OCI-M1 (cell line): ENCODE measurements at places on chromosomes 7 and 10.

- no peak for DNase-seq
Observed at GRCh38 chr10:11285171-11285570, 267.5 kb downstream of the CELF2 start.

DNA sequence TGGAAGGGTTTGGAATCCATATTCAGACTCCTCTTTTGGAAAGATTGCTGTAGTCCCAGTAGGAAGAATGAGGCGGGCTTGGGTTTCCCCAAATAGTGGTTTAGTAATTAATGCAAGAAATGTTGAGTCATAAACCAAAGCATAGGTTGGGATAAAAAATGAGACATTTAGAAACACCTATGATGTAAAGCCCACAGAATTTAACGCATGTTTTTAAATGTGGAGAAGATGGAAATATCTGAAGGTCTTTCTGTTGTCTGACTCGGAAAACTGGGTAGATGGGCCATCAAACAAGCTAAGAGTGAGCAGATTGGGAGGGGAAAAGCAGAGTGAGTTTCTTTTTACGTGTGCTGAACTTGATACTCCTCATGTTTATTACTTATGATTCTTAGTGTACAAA is 62.2 kb downstream of the LANCL2 start:
- DNase-seq, result no peak

GRCh38 chr10:83691791-83692596 is 447.3 kb upstream of the GHITM start:
- no peak for DNase-seq

DNA sequence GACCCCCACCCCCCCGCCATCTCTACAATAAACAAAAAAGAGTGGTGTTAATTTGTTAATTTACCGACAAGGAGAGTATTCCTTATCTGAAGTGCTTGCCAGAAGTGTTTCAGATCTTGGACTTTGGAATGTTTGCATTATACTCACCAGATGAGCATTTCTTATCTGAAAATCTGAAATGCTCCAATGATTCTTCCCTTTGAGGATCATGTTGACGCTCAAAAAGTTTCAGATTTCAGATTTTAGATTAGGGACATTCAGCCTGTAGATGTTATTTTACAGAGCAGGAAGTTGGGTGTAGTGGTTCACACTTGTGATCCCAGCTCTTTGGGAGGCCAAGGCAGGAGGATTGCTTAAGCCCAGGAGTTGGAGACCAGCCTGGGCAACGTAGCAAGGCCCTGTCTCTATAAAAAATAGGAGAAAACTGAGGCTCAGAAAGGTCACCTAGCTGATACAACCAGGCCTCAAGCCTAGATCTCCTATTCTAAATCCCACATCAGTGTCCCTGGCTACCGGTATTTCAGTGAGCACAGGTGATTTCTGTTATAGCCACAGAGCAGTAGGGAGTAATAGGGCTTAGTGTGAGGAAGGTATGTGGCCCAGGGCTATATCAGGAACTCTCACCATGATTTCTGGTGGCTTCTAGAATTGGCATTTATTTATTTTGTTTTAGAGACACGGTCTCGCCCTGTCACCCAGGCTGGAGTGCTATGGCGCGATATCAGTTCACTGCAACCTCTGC is 35.4 kb downstream of the TMEM120A start:
- DNase-seq, result no peak

DNA sequence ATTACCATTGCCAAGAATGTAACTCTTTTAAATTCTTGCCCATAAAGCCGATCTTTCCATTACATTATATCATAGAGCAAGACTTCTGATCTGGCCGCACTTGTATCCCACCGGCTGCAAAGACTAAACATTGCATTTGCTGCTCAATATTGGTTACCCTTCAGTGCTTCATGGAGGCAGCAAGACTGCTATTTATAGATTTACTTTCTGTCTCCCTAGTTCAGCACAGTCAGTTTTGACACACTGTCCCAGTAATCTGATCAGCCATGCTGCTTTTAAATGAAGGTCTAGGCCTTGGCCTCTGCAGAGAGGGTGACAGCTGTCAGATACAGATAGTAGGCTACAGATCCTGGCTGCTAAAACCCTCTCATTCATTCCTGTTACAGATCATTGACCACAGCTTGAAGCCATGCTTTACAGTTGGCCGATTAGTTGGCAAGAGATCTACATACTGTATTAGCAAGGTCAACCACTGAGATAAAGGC is 562.6 kb upstream of the GALNT17 start:
- peak; percentile 79 for DNase-seq

DNA sequence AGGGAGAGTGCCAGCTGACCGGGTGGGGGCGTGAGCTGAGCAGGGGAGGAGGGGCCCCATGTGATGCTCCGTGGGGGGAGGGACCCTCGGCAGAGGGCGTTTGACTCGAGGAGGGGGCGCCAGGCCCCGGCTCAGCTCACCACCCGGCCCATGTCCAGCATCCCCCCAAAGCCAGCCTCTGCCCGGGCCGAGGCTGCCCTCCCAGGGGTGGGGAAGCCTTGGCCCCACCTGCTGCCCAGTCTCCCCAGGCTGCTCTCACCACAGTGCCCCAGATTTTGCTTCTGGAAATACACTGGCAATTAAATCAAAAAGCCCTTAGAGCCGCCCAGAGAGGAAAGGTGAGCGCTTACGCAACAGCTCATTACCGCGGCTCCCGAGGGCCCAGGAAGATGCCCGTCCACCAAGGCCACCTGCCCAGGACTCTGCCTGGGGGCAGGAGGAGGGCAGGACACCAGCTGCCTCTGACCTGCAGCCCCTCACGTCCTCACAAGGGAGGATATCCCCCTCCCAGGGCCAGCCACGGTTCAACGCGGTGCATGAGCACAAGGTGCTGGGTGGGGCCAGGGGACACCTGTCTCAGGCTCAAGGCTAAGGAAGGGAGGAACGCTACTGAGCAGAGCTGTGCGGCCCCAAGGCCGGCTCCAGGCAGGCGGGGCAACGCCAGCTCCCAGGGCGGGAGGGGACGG is 70.0 kb upstream of the INPP5A start:
- DNase-seq, result no peak

DNA sequence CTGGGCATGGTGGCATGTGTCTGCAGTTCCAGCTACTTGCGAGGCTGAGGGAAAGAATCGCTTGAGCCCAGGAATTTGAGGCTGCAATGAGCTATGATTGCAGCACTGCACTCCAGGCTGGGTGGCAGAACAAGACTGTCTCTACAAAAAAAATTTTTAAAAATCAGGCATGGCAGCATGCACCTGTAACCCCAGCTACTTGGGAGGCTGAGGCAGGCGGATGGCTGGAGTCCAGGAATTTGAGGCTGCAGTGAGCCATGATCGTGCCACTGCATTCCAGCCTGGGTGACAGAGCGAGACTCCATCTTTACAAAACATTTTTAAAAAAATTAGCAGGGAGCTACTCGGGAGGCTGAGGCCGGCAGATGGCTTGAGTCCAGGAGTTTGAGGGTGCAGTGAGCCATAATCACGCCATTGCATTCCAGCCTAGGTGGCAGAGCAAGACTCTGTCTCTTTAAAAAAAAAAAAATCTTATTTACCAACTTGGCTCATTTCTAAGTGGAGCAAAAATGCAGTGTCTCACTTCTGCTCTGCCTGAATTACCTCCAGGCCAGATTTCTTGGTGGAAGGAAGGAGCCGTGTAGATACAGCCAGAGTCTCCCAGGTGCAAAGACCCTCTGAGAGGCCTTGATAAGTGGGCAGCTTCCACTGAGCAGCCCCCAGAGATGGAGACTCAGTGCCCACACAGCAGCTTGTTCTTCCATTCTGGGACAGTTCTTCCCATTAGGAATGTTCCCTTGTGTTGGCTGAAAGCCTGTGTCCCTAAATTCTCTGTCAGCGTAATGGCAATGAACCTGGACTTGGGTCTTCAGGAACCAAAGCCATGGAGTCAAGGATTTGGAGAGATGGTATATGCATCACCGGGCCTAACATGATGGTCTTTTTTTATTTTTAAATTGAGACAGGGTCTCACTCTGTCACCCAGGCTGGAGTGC is 30.0 kb downstream of the GTF2IRD1 start:
- no peak for DNase-seq

GRCh38 chr10:96482815-96483588 is 30.7 kb downstream of the TLL2 start:
- DNase-seq, result peak; percentile 83

DNA sequence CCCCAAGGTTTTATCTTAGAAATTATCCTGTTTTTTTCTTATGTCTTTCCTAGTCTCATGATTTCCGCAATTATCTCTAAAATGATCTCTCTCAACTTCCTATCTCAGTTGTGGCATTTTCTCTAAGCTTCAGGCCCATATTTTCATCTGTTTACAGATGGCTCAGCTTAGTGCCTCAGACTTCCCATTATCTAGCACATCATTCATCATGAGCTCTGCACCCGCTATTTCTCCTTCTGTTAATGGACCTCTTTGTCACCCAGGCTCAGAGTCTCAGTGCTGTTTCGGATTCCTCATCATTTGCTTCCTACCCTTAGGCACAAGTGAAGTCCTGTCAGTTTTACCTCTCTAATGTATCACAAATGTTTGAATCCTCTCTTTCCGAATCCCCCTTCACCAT is 84.1 kb downstream of the BMPR1A start:
- DNase-seq, result no peak

GRCh38 chr10:72277996-72278667 is 4.4 kb downstream of the DDIT4 start:
- DNase-seq, result no peak

DNA sequence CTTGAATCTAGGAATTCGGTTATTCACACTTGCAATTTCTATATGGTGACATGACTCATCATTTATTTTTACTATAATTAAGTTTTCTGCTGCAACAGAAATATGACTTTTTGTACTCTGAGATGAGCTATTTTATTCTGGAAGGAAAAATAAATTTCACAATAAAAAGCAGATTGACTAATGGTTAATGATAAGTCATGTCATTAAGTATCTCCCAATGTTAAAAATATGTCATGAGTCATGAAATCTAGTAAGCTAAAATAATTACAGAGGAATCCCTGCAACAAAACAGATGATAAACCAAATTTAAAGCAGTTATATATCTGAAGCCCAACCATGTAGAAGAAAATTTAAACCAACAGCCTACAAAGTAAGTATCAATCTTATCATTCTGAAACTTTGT is 149.2 kb downstream of the CACNA2D1 start:
- no peak for DNase-seq

GRCh38 chr7:80185571-80185970 is 50.9 kb downstream of the GNAI1 start:
- DNase-seq, result no peak

GRCh38 chr10:66627156-66627555 is 298.7 kb upstream of the LRRTM3 start:
- DNase-seq, result peak; percentile 71

GRCh38 chr10:56316603-56317002 is 44.5 kb downstream of the ZWINT start:
- DNase-seq, result no peak

GRCh38 chr7:100099452-100099851 is 1.7 kb downstream of the MCM7 start:
- no peak for DNase-seq

GRCh38 chr10:133422223-133422806 is 2.1 kb downstream of the SPRN start:
- DNase-seq, result no peak

DNA sequence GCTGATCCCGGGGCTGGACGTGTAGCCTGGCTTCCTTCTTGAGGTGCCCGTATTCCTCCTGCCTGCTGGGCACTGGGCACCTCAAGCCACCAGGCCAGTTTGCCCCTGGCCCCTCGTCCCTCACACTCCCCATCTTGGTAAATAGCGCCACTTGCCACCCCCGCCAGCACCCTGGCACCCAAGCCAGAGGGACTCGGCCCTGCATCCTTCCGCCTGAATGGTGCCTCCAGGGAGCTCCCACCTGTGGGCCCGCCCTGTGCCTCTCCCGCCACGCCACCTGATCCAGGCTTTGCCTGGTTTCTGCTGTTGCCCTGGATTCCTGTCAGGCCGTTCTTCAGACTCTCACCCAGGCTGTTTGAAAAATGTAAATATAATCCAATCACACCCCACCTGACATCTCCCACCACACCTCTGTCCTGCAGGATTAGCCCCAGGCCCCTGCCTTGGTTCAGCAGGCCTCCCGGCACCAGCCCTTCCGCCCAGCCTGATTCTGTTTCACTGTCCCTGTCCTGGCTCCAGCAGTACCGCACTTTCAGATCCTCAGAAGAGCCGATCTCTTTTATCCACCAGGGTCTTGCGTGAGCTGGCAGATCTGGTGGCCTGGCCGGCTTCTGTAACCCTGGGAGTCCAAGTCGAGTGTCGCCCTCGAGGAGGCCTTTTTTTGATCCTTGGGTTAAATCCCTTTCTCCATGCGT is 33.8 kb downstream of the WIPI2 start:
- DNase-seq, result no peak
